ENCODE measurements at places on chromosomes 2 and 18.

DNA sequence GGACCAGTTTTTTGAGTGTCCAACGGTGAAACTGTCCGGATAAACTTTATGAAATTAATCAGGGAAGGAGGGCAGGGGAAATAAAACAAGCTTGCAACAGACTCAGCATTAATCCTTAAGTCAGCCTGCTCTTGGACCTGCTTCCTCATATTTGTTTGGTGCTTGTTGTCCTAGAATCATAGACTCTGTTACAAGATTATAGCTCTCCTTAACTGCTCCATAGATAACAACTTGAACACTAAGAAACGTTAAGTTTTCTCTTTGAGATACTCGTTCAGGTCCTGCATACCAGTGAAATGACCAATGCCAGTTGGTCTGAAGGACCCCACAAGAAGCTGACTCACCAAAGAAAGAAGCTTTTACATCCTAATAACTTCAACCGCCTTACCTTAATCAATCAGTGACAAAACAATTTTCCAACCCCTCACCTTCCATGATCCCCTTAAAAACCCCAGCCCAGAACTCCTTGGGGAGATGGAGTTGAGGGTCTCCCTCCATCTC is 493.2 kb downstream of the PID1 start:
- no peak for DNase-seq

DNA sequence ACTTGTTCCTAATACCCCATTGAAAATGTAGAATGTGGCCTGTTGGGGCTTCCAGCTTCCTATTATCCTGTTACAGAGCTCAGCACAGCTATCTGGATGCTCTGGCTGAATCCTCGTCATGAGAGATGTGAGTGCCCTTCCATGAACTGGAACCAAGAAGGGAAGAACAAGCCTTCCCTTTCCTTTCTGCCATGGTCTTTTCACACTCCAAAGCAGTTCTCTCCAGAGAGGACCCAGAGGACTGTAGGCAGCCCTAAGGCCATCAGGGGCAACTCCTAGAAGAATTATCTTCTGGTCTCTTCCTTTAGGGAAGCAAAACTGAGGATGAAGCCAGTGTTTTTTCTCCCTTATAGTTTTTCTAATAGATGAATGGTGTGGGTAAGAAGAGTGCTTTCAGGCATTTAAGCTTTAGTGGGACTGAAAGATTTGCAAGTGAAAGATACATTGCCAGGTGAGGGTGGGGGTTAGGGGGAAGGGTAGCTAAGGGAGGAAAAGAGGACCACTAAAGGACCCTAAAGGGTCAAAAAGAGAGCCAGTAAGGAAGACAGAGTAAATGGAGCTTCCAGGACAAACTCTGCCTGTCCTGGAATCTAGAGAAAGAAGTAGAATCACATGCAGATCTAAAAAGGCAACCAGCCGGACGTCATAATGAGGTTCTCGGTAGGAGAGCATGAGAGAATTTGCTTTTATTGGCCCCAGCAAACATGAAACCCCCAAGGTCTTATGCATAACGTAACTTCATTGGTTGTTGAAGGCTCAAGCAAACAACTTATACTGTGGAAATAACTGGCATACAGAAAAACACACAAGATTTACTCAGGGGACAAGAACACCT is 12.4 kb upstream of the XPO1 start:
- DNase-seq, result no peak

- DNase-seq, result no peak
Measured at GRCh38 chr2:240637116-240637900, 12.0 kb downstream of the GPR35 start.

DNA sequence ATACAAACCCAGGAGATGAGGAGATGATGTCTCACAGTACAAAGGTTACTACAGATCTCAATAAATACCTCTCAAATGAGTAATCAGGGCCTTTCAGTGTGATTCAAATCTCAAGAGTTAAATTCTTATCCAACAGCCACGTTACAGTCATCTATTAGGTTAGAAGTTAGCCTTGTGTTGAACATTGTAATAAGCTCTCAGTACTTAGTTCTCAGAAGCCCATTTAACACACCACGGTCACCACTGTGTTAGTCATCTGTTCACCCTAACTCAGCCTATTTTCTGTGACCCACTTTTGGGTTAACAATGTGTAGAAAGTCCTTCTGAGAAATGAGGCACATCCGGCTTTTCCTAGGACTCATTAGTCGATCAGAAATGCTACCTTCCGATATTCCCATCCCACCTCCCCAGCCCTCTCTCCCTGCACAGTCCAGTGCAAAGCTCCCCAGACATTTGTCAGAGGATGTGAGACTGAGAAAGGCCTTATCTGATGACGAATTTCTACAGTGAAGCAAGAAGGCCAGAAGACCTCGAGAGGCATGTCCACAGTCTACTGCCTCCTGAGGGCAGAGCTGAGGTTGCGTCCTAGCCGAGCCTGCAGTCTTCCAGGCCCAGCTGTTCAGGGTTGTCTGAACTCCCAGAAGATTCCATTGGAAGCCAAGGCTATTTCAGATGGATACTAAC is 92.6 kb downstream of the ACTR2 start:
- DNase-seq, result peak; percentile 70

DNA sequence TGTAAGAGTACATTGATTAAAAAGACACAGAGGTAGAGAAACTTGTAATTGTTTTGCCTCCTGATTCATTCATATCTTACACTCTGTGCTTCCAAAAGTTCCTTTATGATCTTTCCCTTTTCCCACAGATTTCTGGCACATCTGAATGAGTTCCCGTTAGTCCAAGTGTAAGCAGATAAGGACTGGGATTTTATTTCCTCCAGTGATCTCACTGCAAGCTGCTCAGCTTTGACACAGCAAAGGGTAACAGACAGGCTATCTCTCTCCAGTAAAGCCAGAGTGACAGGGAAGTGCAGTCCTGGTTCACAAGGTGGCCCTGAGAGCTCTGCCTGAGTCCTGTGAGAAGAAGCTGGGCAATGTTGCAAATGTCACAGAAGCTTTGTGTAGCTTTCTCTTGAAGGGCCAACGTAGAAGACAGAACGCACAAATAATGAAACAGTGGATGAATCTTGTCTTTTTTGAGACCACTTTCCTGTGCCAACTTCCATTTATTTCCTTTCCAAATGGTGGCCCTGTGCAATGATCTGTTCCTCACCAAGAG is 32.5 kb upstream of the KCNE4 start:
- no peak for DNase-seq

DNA sequence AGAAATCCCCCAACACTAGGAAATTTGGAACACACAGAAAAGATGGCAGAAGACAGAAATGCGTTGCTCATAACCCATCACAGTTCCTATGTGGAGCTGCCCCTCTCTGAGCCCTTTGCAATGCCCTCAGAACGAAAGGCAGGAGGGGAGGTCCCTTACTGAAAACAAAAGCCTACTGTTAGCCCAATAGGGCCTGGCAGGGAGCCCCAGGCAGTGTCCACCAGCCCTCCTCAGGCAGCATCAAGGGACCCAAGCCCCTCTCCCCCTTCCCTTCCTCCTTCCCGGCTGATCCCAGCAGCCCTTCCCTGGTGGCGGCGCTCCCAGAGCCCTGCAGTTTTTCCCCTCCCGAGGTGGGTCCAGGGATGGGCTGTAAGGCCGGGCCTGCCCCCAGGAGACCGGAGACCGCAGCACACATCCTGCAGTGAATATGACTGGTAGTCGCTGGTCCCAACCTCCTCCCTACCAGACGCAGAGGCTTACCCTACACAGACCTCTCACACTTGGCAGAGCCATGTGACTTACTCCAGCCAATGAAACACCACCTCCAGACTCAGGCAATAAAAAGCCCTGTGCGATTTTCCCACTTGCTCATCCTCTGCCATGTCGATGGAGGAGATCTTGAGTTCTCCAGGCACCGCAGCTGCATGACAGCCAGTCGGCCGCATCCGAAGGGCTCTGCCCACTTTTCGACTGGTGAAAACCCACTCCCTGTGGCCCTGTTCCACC is 19.4 kb upstream of the DUSP2 start:
- DNase-seq, result peak; percentile 54

DNA sequence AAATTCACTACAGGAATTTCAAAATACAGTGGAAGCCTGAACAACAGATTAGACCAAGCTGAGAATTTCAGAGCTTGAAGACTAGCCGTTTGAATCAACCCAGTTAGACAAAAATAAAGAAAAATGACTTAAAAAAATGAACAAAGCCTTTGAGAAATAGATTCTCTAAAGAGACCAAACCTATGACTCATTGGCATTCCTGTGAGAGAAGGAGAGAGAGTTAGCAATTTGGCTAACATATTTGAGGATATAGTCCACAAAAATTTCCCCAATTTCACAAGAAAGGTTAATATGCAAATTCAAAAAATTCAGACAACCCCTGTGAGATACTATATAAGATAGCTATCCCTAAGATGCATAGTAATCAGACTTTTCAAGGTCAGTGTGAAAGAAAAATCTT is 78.0 kb downstream of the MYO3B start:
- DNase-seq, result no peak

- DNase-seq, result no peak
Measured at GRCh38 chr2:46328291-46328690, 31.1 kb downstream of the EPAS1 start.

GRCh38 chr2:235263205-235264120 is 230.4 kb upstream of the AGAP1 start:
- peak; percentile 95 for DNase-seq

GRCh38 chr18:13657974-13658373 is 68.4 kb downstream of the FAM210A start:
- no peak for DNase-seq

DNA sequence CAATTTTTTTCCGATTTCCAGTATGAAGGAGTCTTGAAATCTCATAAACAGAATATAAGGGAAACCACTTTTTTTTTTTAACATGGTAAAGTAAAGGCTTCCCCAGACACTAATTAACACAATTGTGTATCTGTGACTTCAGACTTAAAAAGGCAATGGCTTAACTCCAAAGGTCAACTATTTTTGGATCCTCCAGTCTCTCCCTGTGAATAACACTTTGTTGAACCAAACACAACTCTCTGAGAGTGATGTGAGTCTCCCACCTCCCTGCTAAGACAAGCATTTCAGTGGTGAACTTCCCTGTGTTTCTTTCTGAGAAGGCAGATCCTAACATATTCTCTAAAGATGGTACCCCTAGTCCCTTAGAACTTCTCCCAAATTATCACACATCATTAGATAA is 219.6 kb upstream of the RBBP8 start:
- DNase-seq, result peak; percentile 49

GRCh38 chr2:240021488-240022104 is 3.5 kb downstream of the NDUFA10 start:
- peak; percentile 76 for DNase-seq

GRCh38 chr2:224014336-224014735 is 24.8 kb downstream of the SERPINE2 start:
- no peak for DNase-seq

- DNase-seq, result peak; percentile 84
Measured at GRCh38 chr18:48942554-48943261, 8.1 kb downstream of the SMAD7 start.

DNA sequence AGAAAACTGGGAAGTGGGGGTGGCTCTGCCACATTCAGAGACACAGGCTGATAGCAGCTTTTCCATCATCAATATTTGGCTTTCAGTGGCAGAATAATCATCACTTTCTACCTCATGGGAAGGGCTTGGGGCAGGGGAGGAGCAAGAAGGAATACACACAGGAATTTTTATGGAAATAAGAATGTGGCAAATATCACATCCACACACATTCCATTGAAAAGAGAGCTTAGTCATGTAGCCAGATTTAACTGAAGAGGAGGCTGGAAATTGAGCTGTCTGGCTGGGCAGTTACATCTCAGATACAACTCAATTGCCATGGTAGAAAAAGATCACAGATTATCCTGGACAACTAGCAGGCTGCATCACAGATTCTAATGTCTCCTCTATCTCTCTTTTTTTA is 1474.0 kb upstream of the ACVR2A start:
- DNase-seq, result no peak

- DNase-seq, result peak; percentile 10
Measured at GRCh38 chr2:183359867-183360266, 235.6 kb downstream of the NUP35 start.

- peak; percentile 49 for DNase-seq
Measured at GRCh38 chr2:58762176-58762781, 521.2 kb upstream of the FANCL start.

- DNase-seq, result peak; percentile 64
Measured at GRCh38 chr18:11654736-11655605, 34.1 kb upstream of the GNAL start.

GRCh38 chr2:216857131-216857550 is 2.7 kb downstream of the TNP1 start:
- peak; percentile 39 for DNase-seq

GRCh38 chr2:118732432-118732831 is 115.0 kb downstream of the EN1 start:
- DNase-seq, result no peak

- DNase-seq, result no peak
Measured at GRCh38 chr2:133253793-133254192, 314.5 kb downstream of the NCKAP5 start.

GRCh38 chr2:112035786-112036185 is 19.3 kb upstream of the TMEM87B start:
- no peak for DNase-seq

- DNase-seq, result no peak
Measured at GRCh38 chr2:152863826-152864225, 145.4 kb downstream of the ARL6IP6 start.

DNA sequence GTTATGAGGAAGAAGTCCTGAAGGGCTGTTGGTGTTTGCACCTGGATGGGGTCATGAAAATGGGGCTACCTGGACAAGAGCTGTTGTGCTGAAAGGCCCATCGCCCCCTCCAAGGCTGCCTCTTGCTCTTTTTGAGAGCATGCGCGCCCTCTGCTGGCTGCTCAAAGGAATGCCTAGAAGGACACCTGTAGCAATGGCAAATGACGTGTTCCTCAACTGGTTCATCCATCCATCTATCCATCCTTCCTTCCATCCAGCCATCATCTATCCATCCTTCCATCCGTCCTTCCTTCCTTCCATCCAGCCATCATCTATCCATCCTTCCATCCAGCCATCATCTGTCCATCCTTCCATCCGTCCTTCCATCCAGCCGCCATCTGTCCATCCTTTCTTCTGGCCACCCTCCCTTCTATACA is 17.2 kb upstream of the RPL31 start:
- DNase-seq, result peak; percentile 74

- DNase-seq, result no peak
Measured at GRCh38 chr18:36814994-36815393, 13.8 kb downstream of the TPGS2 start.

DNA sequence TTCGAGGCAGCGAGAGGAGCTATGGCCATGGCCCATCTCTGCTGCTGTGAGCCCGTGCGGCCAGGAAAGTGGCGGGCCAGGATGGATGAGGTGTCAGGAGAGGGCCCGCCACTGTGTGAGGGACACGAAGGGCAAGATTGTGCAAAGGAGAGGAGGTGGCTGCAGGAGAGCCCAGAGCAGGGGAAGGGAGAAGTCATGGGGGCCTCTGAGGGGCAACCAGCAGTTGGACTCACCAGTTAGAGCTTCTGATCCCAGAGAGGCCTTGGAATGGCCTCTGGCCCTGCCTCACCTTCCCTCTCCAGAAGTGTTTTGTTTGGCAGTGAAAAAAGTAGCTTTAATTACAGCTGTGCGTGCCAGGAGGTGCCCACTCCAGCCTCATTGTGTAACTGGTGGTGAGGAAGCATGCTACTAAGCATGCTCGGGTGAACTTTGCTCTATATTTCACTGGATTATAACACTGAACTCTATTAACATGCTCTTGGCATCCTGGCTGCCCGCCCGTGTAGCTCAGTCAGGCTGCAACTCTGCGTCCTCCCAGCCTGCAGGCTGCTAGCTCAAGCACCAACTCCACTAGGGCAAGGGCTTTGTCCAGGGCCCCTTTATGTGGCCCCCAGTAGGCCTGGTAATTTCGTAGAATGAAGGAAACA is 34.2 kb downstream of the IMPA2 start:
- no peak for DNase-seq
